ENCODE measurements at places on chromosomes 12 and 14.
A peak's percentile ranks its signal among the peaks of the same experiment; 100 is the strongest.

DNA sequence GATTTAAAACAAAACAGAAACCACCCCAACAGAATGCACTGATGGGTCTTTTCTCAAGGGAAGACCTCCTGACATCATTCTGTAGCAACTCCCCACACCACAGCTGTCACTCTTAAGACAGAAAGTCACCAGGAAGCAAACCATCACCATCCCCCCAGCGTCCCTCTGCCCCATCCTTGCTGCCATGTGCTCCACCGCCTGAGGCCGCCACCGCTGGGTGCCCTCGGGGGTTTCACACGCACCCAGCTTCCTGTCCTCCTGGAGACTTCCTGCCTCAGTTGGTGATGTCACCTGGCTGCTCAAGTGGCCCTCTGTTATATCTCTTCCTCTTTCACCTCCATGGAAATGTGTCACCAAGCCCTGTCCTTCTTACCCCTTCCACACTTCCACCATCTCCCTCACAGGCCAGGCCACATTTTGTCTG lies 71.4 kb upstream of the GPR68 start:
- DNase-seq, result peak; percentile 77

- no peak for DNase-seq
These were observed 16.7 kb upstream of the TCTN2 start for GRCh38 chr12:123654129-123654701.

DNA sequence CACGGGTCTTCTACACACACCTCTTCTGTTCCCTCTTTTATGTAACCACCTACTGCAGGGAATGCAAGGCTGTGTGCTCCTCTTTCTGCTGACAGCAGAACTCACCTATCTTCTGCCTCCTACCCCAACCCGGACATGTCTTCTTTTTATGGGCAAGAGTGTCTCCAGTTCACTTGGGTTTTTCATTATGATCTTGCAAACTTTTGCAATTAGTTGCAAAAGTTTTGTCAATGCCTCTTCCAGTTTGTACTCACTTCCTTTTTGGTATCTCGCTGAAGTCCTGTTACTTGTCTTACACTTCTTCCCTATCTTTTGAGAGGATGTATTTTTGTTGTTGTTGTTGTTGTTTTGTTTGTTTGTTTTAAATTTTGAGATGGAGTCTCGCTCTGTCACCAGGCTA lies 50.6 kb downstream of the DRAM1 start:
- no peak for DNase-seq

DNA sequence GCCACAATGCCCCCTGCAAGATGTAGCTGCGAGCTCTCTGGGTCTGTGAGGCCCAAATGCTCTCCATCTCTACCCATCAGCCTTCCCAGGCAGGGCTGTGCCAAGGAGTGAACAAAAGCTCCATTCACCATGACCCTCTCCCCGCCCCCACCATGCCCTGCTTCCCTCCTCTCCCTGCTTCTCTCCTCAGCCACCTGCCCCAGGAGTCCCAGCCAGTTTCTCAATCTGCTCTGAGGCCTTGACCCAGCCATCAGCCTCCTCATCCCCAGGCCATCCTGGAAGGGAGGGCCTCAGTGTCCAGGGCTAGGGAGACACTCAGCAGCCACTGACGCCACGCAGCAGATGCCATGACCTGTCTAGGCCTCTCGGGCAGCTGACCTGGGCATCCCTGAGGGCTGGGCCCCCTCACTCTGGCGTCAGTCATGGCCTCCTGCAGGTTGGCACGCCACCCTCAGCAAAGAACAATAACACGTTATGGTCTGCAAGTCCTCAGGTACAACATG lies 8.5 kb upstream of the KRT5 start:
- DNase-seq, result no peak

- no peak for DNase-seq
These were observed 152.4 kb upstream of the FAR2 start for GRCh38 chr12:28996688-28997087.

- no peak for DNase-seq
These were observed 149.6 kb downstream of the PLXNC1 start for GRCh38 chr12:94297876-94298505.

DNA sequence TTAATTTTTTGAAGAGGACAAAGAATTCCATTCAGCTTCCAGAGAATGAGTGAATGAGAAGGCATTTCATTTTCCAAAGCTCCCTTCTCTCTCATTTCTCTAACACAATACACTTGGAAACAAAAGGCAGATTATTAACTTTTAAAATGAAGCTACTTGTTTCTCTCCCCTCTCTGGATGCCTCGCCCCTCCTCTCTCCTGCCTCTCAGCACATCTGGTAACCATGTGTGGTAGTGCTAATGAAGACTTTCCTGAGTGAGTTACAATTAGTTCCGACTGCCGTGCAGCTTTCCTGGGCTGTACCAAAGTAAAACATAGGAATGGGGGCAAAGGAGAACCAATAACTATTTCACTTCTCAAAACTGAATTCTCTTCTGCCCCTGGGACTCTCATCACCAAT lies 84.7 kb upstream of the SOX5 start:
- DNase-seq, result no peak

GRCh38 chr12:27361372-27361771 lies 28.7 kb downstream of the BMAL2 start:
- DNase-seq, result no peak

GRCh38 chr14:70699646-70700045 lies 57.9 kb downstream of the TTC9 start:
- no peak for DNase-seq

DNA sequence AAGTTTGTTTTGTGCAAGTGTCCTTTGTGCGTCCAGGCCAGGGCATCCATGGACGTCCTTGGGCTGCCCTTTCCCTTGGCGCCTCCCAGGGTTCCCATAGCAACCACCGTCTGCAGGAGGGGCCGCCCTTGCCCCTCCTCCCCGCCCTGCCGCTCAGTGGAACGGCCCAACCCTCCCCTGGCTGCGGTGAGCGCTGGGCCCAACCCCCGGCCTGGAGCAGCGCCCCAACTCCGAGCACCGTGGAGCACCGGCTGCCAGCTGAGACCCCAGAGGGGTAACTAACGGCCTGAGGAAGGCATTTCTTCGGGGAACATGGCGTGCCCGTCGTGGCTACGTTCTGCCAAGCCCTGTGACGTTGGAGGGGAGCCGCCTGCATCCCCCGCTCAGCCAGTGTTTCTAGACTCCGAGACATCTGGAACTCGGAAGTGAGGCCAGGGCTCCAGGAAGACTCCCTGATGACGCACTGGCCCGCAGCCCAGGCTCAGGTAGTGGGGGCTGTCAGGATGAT lies 5.3 kb upstream of the ACACB start:
- DNase-seq, result peak; percentile 43

- no peak for DNase-seq
These were observed 90.3 kb downstream of the DDHD1 start for GRCh38 chr14:53062856-53063255.

- no peak for DNase-seq
These were observed 164.3 kb downstream of the GRIP1 start for GRCh38 chr12:66514581-66514980.

GRCh38 chr14:91400696-91401095 lies 16.9 kb downstream of the CCDC88C start:
- no peak for DNase-seq

- no peak for DNase-seq
These were observed 88.1 kb upstream of the DHRS4 start for GRCh38 chr14:23865502-23865901.

DNA sequence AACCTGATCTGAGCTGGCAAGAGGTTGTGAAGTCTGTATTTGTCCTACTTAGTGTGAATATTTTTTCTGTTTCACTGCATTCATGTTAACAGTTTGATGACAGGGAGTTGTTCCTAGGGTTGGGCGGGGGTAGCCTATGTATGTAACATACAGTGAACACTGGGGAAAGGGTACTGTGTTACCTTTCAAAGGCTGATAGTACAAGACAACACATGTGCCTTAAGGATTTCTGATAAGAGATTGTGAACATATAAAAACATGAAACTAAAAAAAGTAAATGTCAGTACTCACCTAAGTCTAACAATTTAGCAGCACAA lies 30.5 kb upstream of the GRIP1 start:
- DNase-seq, result no peak

DNA sequence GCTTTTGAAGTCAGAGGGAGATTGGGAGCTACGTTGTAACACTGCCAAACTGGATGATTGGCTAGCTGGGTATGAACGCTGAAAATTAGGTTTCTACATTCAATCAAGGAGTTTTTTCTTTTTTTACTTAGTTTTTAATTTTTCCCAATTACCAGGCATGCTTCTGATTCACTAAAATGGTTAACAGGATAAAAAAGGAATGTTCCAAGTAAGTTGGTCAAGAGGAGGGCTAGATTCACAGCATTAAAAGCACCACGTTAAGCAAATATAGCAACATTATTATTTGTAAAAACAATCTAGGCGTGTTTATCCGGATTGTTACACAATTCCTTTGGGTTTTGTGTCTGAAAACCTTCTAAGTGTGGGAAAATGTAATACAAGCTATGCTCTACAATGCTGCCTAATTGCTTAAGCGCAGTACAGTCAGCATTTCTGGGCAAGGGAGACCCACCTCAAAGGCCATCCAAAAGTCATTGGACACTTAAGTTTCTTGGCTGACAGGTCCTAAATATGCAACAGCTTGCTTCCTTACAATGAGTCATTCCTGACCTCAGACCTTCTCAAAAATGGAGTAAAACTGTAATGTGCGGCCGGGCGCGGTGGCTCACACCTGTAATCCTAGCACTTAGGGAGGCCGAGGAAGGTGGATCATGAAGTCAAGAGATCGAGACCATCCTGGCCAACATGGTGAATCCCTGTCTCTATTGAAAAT lies 1.2 kb downstream of the RPLP0 start:
- DNase-seq, result no peak

- no peak for DNase-seq
These were observed 44.4 kb downstream of the IGF1 start for GRCh38 chr12:102435827-102436436.

GRCh38 chr12:104354868-104355570 lies 51.5 kb downstream of the EID3 start:
- DNase-seq, result no peak

DNA sequence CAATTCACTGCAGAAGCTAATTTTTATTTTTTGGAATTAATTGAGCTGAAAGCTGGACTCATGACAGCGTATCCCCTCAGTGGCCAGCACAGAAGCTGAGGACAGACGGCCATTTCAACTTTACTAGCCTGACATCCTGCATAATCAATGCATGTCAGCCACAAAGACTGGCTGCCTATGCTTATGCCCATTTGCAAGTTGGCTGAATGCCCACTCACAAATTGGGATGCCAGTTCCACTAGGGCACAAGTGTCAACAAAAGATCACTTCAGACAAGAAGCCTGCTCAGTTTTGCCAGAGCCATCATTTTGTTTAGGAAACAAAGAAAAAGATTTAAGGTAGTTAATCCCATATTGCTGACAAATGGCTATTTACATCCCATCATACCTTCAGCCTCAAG lies 417.6 kb downstream of the NOVA1 start:
- no peak for DNase-seq

DNA sequence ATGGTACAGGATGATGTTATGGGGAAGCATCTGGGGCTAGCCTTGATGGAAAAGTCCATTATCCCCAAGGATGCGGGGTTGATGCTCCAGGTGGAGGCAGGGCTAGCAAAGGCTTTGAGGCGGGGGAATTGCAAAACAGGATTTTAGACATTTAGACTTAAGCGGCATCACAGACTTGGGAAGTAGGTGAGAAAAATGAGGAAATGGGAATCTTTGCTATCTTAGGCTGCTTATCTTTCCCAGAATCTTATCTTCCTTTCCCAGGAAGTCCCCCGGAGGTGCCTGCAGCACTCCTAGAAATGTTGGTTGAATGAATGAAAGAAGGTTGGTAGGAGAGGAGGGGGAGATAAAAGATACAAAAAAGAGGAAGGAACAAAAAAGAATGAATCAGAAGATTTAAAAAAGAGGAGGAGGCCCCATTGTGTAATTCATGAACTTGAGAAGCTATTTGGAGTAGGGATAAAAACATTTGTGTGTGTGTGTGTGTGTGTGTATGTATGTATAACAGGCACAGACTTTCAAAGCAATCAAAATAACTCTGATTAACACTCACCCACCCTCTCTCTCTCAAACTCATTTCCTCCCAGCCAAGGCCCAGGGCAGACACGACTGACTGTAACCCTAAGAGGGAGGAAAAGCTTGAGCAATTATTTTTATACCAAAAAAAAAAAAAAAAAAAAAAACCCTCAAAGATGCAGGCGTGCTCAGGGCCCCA lies 62.5 kb upstream of the TBX3 start:
- no peak for DNase-seq

DNA sequence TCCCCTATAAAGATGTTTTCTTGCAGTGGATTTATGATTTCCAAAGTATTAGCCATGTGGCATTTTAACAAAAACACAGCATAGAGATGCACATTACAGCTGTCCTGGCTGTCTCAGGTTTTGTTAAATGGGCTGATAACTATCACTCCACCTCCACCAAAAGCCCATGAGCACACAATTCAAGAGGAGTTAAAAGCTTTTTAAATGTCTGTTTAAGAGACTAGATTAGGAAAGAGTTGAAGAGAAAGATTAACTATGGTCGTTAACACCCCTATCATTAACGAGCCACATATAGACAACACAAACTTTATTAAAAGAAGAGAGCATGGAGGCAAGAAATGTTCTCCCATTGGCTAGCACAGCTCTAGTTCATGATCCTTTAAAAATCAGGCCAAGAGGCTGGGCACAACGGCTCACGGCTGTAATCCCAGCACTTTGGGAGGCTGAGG lies 14.5 kb downstream of the CBX5 start:
- no peak for DNase-seq

- DNase-seq, result no peak
These were observed 7.6 kb downstream of the VPS37B start for GRCh38 chr12:122888232-122888752.

- no peak for DNase-seq
These were observed 25.8 kb downstream of the GPR135 start for GRCh38 chr14:59439256-59439965.

DNA sequence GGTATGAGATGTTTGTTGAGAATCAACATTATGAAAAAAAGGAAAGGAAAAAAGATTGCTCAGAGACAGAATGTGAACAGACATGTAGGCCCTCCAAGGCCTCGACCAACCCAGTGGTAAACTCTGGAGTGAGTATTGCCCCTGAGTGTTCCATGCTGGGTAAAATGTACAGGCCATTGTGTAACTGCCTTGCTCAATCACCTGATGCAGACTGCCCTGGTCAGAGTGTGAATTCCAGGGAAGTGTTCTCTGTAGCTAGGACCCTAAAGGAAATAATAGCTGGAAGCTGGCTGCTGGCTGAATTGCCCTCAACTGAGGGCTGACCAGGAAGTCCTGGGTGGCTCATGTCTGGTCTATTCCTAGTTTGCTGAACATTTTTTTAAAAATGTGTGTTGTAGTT lies 1081.4 kb upstream of the LRFN5 start:
- no peak for DNase-seq

DNA sequence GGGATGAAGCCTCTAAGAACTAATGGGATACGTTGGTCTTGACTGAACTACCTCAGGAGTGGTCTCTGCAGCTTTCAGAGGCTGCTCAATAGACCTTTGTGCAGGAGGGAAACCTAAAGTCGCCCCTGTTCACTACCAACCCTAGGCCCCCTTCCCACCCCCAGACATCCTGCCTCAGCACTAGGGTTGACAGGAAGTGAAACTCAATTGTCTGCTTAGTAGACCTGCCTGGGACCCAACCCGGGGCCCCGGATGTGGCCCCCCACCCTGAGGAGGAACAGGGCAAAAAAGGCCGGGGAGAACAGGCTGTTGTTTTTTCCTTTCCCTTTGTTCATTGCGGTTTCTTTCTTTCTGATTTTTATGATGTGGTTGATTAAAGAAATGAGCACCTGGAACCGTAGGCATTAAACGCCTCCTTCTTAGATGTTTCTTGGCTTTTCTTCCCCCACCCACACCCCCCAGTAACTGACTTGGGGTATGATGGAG lies 1.6 kb upstream of the DGKA start:
- DNase-seq, result peak; percentile 66

GRCh38 chr12:61781021-61781581 lies 479.1 kb upstream of the USP15 start:
- DNase-seq, result no peak

Data from stimulated activated CD8-positive, alpha-beta memory T cell treated with anti-CD3 and anti-CD28 coated beads, Interleukin-2, amount 100 ng/mL, for 48 hours (primary cell).